Heart left ventricle (tissue), 16 donors: ENCODE measurements at places on chromosomes 6 and 20. TPM values are rescaled to one million over a fixed set of nuclear protein-coding genes. Genes with fewer than 3 reads are reported as not detected.
A peak's percentile ranks its signal among the peaks of the same experiment; 100 is the strongest.

The OXT gene
- total RNA-seq: 0.67 TPM

The ZBTB46 gene
- total RNA-seq: 14.4 TPM

DNA sequence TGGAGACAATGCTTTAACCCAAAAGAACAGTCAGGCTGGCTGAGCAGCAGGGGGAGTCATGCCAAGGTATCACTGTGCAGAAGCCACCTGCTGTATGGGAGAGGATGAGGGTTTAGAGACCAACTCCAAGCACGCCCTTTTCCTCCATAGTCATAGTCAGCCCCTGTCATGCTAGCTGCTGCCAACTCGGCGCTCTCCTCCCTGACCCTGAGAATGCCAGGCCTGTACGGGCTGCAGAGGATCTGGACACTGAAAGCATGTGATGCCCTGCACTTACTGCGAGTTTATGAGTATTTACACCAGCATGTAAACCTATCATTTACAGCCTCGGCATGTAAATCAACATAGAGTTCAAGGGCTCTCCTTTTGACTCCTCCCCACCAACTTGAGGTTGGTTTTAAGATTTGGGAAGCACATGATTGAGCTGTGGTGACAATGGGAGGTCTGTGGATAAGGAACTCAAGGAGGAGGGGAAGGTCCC is 11.7 kb upstream of the SCUBE3 start:
- DNase-seq: peak; percentile 31

The TLDC2 gene
- total RNA-seq: not detected

DNA sequence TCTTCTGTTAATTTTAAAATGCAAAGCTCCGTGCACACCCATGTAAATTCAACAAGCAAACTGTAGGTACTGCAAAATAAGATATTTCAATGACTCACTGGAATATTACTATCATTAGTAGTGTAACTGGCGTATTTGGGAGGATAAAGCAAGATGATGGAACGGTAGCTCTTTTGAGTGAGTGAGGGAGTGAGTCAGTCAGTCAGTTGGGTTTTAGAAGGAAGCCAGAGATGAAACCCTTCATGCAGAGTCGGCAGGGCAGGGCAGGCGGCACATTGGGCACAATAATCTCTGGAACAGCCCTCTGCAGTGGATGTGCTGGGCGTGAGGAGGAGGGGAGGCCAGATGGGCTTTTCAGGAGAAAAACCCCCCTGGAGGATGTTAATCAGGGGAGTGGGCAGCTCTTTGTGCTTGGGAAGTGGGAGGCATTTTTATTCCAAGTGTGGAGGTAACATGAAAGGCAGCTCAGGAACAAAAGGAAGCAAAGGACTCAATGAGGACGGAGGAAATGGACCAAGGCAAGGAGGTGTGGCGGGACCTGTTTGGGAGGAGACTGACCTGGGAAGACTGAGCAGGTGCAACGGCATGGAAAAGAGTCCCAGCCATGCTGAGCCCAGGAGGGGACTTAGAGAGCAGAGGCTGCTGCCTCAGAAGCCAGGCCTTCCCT is 171.2 kb downstream of the ZDHHC14 start:
- DNase-seq: no peak

DNA sequence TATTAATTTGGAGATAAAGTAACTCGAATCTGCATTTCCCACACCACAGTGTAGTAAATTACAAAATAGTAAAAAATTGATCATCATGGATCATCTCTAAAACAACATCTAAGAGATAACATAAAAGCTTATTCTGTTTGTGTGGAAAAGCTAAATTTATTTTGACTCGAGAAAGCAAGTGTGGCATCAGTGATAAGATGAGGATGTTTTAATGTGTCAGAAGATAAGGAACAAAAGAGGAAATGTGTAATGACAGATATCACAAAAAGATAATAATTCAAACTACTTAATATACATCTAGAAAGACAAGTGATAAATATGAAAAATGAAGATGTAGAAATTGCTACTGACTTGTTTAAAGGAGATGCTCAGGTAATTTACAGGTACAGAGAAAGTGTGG is 74.1 kb downstream of the DNAH8 start:
- DNase-seq: no peak

- no peak for DNase-seq
These were observed 71.9 kb upstream of the SLC35B3 start for GRCh38 chr6:8507286-8507685.

DNA sequence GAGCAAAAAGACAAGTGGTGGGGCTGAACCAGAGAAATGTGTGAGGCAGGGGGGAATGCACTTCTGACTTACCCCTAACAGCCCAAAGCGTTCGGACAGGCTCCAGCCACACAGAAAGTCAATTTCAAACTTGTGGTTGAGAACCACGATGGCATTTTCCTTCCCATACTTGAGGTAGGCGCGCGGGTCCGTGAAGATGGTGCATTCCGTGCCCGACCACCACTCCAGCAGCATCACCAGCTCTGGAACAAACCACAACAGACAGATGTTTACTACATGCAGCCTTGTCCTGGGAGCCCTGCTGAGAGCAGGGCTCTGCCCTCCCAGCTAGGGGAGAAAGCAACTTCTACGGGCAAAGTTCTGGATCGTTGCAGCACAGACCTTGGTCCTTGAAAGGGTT is 107.7 kb downstream of the AGPAT4 start:
- DNase-seq: no peak

GRCh38 chr20:33830371-33830770 is 19.2 kb downstream of the CHMP4B start:
- no peak for DNase-seq

DNA sequence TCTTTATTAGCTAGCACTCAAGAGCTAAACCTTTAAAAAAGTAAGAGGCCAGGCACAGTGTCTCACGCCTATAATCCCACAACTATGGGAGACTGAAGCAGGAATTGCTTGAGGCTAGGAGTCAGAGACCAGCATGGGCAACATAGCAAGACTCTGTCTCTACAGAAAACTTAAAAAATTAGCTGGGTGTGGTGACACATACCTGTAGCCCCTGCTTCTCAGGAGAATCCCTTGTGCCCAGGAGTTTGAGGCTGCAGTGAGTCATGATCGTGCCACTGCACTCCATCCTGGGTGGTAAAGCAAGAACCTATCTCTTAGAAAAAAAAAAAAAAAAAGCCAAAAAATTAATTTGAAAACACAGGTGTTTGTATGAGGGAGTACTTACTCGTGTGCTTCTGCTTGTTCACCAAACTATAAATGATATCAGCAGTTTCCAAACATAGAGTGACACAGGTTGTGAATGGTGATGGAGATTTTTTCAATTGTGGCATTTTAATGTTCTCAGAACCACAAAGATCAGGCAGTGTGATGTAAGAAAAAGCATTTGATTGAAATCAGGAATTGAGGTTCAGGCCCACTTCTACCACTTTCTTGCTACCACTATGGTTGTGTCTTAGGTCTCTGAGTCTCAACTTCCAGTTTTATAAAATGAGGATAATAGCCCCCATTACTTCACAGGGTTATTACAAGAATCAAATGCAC is 104.9 kb downstream of the FOXO3 start:
- no peak for DNase-seq

- DNase-seq: no peak
These were observed 7.8 kb upstream of the MRS2 start for GRCh38 chr6:24394780-24395437.

The DTNBP1 gene
- 14.6 TPM for total RNA-seq

The CNBD2 gene
- total RNA-seq: 2.6 TPM

The HLA-DQA2 gene
- 0.14 TPM for total RNA-seq

The SGK2 gene
- total RNA-seq: 0.17 TPM

GRCh38 chr6:41103847-41104246 is 31.1 kb downstream of the NFYA start:
- no peak for DNase-seq

DNA sequence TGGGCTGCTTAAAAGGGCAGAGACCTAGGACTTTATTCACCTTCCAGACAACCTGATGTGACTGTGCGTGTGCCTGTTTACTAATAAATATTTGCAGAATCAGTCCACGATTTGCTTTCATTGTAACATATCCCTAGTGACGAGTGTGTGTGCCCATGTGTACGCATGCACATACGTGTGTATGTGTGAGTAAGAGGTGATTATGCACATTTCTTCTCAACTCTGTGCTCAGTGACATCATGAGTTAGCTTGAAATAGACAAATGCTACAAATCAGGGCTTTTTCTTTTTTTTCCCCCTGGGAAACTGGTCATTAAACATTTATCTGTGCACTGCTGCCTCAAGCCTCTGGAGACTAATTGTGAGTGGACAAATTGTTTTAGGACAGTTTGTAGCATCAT is 242.6 kb upstream of the SOX4 start:
- no peak for DNase-seq

The PI3 gene
- total RNA-seq: not detected

DNA sequence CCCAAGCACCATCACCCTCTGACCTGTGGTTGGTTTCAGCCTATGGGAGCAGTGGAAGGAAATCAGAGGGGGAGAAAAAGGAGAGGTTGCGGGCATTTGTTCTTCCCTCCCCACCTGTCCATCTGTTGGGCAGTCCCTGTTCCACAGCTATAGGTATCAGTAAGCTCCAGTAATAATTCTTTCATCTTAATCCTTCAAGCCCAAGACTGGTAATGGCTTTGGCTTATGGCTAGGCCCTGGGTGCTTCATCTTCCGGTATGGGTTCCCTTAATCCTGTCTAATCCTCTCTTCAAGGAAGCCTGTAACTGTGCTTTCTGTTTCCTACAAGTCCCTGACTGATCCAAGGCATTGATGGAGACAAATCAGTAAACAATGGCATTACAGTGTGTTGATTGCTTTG is 42.2 kb upstream of the STK35 start:
- no peak for DNase-seq

- DNase-seq: no peak
These were observed 33.2 kb upstream of the PHACTR3 start for GRCh38 chr20:59571151-59571550.

DNA sequence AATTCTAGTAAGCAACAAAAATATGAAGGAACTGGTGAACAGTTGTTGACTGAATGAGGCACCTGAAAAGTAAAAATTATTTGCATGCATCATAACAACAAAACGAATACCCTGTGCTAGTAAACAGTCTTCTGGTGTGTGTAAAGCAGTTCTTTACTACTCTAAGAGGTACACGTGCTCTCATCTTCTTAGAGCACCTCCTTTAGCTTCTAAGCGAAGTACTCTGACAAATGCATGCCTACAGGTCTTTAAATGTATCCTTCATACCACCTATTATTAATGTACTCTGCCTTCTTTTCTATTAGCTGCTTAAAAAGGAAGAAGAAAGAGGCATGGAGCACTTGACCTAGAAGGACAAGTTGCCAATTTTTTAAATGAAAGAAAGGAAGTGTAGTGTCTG is 32.2 kb upstream of the MYB start:
- no peak for DNase-seq

- DNase-seq: peak; percentile 70
These were observed 164.8 kb upstream of the SGK1 start for GRCh38 chr6:134482593-134483270.

- DNase-seq: no peak
These were observed 134.2 kb downstream of the GMDS start for GRCh38 chr6:2111162-2111677.

DNA sequence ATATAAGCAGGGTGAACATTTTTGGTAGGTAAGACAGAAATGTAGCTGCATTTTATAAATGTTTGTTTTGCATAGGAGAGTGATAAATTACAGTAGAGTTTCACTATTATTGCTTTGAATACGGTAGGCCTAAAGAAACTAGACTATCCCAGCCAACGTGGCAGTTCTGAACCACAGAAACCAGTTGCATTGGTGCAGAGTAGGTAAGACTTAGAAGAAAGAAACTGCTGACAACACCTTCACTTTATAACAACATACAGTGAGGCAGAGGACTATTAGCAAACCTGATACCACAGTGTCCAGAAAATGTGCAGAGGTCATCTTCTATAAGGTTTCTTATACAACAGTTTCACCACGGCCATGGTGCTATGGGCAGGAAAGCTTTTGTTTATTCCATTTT is 566.1 kb downstream of the KIF16B start:
- DNase-seq: no peak

The NKAIN2 gene
- total RNA-seq: 0.20 TPM

- DNase-seq: no peak
These were observed 838.4 kb downstream of the QKI start for GRCh38 chr6:164252948-164253347.

- no peak for DNase-seq
These were observed 30.4 kb upstream of the HIVEP2 start for GRCh38 chr6:142975365-142975764.

The NKAPL gene
- 5.6 TPM for total RNA-seq

GRCh38 chr20:33995053-33995831 is 1.5 kb downstream of the RALY start:
- DNase-seq: no peak

GRCh38 chr20:60006261-60006660 is 48.0 kb downstream of the CDH26 start:
- no peak for DNase-seq

DNA sequence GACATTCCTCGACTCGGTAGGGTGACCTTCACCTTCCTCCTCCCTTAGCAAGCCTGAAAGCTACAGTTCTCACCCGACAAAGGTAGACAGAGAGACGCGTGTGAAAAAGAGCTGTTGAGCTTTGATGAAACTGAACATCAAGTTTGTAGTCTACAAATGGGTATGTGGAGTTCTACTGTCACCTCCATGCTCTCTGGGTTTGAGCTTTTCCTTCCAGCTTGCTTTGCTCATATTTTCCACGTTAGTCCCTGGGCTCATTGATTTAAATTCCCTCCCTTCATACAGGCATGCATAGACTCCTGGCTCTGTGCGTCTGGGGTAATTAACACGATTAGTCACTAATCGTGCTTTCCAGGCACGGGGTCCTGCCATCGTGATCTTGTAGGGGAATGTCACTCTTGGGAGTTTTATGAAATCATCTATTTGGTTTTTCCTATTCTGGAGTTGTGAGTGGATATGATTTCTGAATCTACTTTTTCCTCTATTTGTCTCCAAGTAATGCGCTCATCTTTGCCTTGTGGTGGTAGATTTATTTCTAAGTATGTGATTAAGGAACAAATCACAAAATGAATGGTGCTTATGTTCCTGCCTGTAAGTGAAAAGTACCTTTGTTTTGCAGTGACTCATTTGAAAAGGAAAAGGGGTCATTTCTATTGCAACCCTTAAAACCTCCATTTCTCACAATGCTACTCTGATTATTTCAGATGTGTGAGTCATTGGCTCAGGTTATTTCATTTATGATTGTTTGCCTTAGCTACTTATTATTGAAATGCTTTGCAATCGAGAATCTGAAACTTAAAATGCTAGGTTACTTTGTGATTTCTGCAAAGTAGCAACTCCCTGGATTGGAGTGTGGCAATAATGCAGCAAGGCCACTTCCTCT is 154.6 kb downstream of the ZDHHC14 start:
- no peak for DNase-seq

The TRIM31 gene
- total RNA-seq: not detected

DNA sequence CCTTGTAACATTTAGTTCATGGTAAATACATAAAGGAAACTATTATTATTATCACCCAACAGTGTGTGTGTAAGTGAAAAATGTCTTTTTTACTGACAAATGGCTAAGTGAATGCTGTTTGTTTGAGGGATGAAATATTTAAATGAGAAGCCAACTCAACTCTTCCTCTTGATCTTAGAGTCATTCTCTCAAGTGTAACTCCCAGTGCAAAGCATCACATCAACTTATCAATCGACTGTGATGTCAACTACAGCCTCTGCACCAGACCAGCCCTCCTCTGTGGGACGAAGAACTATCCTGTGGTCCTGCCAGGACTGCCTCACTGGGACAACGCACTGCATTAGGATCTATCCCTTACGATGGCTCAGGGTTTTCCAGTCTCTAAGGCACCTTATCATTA is 5.3 kb downstream of the C6orf15 start:
- DNase-seq: no peak

The VEGFA gene
- 115 TPM for total RNA-seq

The NEDD9 gene
- 19.6 TPM for total RNA-seq
